ENCODE measurements at places on chromosomes 5 and 9. TPM values are rescaled to one million over a fixed set of nuclear protein-coding genes. Genes with fewer than 3 reads are reported as not detected.
A peak's percentile ranks its signal among the peaks of the same experiment; 100 is the strongest.

Gene GFM2
- 17.5 TPM for total RNA-seq

DNA sequence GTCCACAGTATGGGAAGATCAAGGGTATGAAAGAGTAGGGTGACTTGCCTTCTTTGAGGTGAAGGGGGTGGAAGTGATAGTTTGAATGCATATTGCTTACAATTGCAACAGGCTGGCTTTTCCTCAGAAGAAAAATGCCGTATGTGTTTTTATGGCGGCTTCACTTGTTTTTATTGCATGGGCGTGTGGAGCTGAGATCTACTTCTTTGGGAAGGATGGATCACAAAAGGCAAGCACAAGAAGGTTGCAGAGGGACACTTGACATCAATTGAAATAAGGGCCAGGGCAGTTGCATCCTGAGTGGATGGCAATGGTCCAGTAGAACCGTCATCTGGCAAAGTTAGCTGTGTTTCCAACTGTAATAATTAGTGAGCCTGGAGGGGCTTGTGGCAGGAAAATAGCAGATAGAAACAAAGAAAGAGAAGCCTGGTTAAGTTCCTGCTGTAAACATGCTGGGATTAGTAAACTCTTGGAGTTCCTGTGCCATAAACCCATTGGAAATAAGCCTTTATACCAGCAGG lies 138.4 kb downstream of the NTRK2 start:
- DNase-seq, result no peak

Gene IL3
- total RNA-seq, result not detected

Gene RNF180
- under 0.01 TPM for total RNA-seq

GRCh38 chr5:134527961-134528424 lies 2.5 kb downstream of the JADE2 start:
- DNase-seq, result no peak

DNA sequence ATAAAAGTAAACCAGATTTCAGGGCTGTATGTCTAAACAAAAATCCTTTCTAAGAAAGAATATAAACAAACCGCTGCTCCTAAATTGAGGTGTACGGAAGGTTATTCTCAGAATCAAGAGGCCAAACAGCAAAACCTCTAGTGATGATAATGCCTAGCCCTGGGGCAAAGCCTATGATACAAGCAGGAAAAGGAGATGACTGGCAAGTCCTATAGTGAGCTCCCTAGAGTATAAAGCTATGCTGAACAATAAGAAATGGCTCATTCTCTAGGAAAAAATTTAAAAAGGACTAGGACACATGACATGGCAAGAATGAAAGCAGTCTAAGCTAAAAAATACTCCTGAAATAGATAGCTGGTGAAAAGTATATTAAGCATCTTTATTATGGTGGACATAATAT lies 187.1 kb downstream of the BNC2 start:
- no peak for DNase-seq

Gene NEUROG1
- not detected for total RNA-seq

- no peak for DNase-seq
Measured at GRCh38 chr9:131337131-131337848, 47.8 kb downstream of the PLPP7 start.

GRCh38 chr5:68303754-68304420 lies 88.3 kb downstream of the PIK3R1 start:
- no peak for DNase-seq

GRCh38 chr9:138044485-138045383 lies 167.2 kb downstream of the CACNA1B start:
- no peak for DNase-seq

GRCh38 chr9:112421771-112422222 lies 41.9 kb downstream of the HSDL2 start:
- DNase-seq, result no peak

DNA sequence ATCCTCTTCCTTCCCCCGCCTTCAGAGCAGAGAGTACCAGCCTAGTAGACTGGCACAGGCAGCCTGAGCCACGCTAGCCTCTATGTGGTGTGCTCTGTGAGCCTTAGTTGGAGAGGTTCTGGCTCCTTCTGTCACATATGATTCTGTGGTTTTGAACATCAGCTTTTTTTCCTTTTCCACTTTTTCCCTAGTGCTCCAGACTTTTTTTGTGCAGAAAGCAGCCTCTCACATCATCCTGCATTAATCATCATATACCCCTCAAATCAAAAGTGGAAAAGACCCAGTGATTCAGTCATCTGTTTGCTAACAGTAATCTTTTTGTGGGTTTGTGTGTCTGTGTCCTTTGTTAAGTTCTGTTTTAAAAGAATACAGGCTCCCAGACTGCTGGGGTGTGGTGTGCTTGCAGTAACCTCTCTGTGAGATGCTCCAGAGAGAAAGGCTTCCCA lies 663.9 kb upstream of the RGMB start:
- DNase-seq, result no peak

GRCh38 chr9:135706288-135706687 lies 4.3 kb downstream of the KCNT1 start:
- no peak for DNase-seq

- DNase-seq, result peak; percentile 77
Measured at GRCh38 chr5:61319388-61320146, 12.5 kb upstream of the ZSWIM6 start.

Gene SAXO1
- total RNA-seq, result under 0.01 TPM

GRCh38 chr9:114929201-114929600 lies 1.2 kb downstream of the TNFSF8 start:
- DNase-seq, result no peak

DNA sequence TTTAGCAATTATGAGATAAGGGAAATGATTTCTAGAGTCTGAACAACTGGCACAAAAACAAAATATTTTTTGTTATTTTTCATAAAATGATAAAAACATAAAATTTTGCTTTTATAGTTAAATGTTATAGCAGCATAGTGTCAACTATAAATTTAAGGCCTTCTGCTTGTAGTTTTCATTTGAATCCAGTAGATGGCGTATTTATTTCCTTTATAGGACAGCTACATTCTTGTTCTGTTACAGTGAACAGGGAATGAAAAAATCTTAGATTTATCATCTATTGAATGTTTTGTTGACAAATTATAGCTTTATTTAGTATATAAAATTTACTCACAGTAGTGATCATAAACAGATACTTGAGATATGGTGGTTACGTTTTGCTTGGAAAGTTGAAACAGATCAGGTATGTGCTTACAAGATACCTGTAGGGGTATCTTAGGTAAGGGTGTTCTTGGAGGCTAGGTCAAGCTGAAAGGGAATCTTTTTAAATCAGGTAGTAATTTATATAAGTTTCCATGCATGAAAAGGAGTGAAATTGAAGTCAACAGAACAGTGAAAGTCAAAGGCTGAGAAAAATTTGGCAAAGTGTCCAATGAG lies 239.3 kb upstream of the GRIN3A start:
- peak; percentile 56 for DNase-seq

DNA sequence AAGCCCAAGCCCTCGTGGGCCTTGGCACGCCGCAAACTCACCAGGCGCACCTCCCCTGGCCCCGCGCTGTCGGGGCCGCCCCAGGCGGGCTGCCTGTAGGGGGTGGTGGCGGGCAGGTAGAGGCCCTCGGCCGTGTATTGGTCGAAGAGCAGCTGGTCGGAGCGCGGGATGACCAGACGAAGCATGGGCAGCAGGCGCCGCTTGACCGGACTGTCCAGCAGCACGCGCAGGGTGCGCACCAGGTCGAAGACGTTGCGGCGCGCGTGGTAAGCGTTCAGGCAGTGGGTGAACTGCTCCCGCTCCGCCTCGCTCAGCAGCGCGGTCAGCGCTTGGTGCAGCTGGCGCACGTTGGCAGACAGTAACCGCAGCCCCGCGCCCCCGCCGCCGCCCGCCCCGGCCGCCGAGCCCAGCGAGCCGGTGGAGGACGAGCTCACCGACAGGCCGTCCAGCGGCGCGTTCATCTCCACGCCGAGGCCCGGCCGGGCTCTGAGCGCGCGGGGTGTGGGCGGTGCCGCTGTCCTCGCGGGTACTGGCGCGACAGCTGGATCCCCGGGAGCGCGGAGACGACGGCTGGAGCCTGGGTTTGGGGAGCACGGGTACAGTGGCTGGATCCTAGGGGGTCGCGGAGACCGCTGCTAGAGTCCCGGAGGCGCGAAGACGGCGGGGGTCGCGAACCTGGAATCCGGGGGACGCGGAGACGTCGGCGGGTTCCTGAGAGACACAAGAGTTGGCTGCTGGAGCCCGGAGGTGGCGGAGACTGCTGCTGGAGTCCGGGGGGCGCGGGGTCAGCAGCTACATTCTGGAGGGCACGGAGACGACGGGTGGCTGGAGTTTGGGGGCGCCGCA lies 709 bp downstream of the WHRN start:
- peak; percentile 37 for DNase-seq

- DNase-seq, result peak; percentile 51
Measured at GRCh38 chr5:154202379-154203260, 12.1 kb downstream of the GALNT10 start.

Gene CYSTM1
- 8.9 TPM for total RNA-seq

GRCh38 chr5:68494771-68495170 lies 279.2 kb downstream of the PIK3R1 start:
- DNase-seq, result no peak

- no peak for DNase-seq
Measured at GRCh38 chr9:109483744-109484429, 14.2 kb downstream of the PTPN3 start.

DNA sequence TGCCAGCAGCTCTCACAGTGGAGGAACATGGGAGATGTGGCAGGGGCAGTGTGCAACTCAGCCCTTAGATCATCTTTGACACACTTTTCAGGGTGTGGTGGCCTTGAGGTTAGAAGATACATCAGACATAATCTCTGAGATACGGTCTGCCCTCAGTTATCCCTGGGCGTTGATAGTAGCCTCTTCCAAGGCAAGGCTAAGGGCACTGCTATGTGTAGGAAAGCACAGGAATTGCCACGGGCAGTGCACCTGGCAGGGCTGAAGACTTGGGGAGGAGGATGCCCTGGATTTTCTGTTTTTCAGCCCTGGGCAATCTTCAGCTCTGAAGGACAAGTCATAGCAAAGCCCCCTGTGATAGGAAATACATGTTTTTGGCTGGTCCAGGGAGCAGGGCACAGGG lies 206.7 kb downstream of the GOLPH3 start:
- no peak for DNase-seq

Gene SPATA31A1
- not detected for total RNA-seq

Gene LRRC19
- not detected for total RNA-seq

Gene PCDHAC2
- under 0.01 TPM for total RNA-seq

Gene ASPN
- not detected for total RNA-seq

- no peak for DNase-seq
Measured at GRCh38 chr5:107864793-107865192, 194.1 kb upstream of the EFNA5 start.

Gene INSL4
- total RNA-seq, result not detected

DNA sequence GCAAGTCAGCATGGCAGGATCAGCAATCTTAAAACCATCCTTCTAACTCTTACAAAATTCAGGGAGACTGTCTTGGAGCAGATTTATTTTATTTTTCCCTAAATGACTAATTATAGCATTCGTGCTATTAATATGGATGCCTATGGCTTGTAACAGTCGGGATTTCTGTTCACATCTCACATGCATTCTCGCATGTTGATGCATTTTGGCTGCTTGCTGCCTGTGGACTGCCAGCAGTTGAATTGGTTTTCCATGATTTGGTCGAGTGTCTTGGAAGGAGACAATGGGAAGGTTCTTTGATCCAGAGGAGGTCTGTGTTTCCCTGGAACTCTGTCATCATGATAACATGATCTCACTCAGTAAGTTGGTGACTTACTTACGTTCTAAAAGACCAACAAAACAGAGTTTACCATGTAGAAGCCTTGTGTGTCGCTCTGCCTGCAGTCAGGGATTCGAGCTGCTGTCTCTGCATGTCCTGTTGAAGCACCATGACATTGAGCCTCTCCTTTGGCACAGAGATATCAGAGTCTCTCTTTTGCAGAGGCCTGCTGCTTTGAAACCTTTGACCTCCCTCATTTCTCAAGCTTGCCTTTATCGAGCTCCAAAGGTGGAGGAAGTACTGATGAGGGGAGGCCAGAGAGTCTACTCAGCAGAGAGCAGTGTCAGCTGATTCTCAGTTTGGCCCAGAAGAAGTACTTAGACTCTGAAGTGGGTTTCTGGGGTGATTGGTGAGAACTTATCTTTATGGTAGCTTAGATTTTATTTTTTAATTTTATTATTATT lies 82.4 kb downstream of the ARHGAP26 start:
- no peak for DNase-seq

DNA sequence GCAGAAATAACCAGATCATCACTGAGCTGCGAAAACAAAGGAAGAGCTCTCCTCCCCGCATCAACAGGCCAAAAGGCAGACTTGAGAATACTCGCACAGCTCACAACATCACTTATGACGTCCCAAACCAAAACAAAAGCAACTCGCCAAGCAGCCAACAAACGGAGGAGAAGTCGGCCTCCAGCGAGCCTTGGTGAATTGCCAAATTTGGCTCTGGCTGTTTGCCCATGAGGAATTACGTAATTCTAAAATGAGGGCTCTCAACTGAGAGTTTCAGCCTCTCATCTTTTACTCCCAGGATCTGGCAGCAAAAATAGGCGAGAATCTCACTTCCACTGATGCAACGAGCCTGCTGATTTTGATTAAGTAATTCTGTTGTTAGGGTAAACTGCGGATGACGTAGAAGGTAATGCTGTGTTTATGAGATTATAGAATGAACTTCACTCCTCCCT lies 51.7 kb upstream of the SEMA6A start:
- DNase-seq, result peak; percentile 22

DNA sequence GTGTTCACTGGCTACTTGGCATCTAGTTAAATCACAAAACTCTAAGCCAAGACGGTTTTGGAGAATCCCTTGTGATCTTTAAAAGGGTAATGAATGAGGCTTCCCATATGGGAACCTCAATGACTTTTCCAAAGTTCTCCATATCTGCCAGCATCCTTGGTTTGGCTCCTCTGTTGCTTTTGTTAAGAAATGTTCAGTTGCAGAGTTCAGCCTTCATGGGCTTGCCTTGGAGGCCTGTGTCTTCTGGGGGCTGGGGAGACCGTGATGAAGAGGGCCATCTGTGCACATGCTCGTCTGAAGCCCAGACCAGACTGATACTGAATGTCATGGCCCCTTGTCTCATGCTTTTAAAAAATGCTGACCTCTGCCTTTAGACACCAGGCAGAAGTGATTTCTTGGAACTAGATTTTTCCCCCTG lies 84.3 kb downstream of the RAI14 start:
- DNase-seq, result no peak

Gene SNCAIP
- 0.54 TPM for total RNA-seq

GRCh38 chr9:94783102-94783682 lies 56.7 kb downstream of the AOPEP start:
- DNase-seq, result no peak

- DNase-seq, result no peak
Measured at GRCh38 chr5:92916036-92916435, 665.0 kb downstream of the NR2F1-AS1 start.

DNA sequence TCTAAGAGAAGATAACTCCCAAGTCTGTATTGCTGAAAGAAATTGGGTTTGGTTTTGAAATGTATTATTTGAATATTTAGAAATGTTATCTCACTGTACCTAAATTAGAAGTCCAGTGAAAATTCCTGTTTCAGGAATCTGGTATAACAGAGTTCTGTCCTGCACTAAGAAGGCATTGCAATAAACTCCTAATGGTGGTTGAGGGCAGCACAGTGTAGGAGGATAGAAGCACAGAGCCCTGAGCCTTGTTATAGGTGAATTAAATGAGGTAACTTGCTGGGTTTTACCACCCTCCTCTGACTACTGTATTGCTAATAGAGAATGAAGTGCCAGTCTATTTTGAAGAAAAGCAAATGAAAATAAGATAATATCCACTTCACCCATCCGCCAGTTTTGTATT lies 143.4 kb downstream of the CD180 start:
- DNase-seq, result no peak

Gene TAF11L9
- total RNA-seq, result not detected
